ENCODE measurements at places on chromosomes 7 and 10. TPM values are rescaled to one million over a fixed set of nuclear protein-coding genes. Genes with fewer than 3 reads are reported as not detected.

The LRGUK gene
- polyA plus RNA-seq: 1.0 TPM

The TMEM184A gene
- polyA plus RNA-seq: 0.78 TPM

DNA sequence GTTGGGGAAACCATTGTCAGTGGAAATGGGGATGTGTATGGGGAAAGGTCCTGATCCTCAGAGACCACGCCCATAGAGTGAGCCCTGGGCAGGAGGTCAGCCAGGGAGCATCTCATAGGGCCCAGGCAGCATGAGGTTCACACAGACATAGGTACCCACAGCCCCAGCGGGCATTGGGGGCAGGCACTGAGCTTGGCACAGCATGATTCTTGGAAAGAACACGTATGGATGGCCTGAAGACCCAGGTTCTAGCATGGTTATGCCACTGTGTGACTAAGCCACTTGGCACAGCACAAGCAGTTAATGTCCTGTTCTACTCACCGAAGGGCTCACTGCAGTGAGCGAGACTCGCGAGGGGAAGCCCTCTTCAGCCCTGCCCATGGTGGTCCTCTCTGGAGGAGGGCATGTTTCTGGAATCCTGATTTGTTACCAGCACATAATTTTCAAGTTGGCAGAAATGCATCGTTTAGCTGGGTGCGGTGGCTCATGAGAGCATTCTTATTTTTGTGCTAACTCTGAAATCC is 125.2 kb downstream of the UBE2H start:
- no peak for DNase-seq

GRCh38 chr7:1607696-1608095 is 37.9 kb upstream of the PSMG3 start:
- DNase-seq: no peak

The WNT8B gene
- 0.10 TPM for polyA plus RNA-seq

DNA sequence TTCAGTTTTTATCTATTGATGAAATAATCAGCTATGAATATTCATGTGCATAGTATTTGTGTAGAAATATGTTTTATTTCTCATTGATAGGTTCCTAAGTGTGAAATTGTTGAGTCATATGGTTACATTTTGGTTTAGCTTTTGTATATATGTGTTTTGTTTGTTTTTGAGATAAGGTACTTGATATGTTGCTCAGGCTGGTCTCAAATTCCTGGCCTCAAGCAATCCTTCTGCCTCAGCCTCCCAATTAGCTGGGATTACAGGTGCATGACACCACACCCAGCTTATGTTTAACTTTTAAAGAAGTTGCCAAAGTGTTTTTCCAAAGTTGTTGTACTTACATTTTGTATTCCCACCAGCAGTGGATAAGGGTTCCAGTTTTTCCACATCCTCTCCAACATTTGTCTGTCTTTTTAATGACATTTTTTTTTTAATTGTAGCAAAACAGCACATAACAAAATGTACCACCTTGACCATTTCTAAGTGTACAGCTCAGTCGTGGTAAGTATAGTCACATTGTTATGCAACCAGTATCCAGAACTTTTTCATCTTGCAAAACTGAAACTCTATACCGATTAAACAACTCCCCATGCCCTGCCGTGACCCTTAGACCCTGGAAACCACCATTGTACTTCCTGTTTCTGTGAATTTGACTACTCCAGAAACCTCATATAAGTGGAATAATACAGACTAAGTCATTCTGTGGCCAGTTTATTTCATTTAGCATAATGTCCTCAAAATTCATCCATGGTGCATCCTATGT is 12.6 kb upstream of the UBE2D1 start:
- DNase-seq: no peak

GRCh38 chr7:73850781-73851207 is 8.5 kb upstream of the METTL27 start:
- DNase-seq: no peak

- no peak for DNase-seq
Observed at GRCh38 chr10:50379616-50380015, 128.3 kb upstream of the ASAH2 start.

DNA sequence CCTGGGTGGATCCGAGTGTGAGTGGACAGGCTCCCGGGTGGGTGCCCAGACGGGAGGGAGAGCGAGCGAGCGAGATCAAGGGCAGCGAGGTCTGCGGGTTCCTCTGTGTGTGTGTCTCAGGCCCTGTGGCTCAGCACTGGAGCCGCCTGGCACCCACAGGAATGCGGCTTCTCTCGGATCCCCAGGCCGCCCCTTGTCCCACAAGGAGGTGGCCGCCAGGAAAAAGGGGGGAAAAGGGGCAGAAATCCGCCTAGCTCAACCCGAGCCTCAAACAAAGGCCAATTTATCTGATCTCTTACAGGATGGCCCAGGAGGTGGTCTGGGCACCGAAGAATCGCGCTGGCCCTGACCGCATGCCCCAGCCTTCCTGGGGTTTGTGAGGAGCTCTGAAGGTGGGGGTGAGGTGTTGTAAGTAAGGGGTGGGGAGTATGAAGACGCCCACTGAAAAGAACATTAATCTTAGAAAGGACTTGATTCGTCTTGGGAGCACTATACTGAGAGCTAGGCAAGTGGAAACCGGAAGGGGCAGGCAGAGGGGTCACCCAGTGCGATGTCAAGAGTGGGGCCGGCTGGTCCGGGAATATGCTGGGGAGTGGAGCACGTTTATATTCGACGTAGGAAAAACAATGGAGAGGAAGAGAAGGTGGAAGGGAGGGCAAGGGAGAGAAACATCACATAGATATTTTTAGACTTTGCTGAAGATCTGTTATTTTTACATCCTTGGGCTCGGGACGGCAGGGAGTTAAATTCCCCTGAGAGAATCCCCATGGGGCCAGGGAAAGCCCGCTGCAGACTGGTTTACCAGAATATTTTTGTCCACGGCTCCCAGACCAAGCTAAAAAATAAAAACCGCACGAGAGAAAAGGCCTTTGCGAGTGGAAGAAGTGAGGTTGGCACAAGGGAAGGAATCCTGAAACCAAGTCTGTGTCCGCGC is 7.2 kb downstream of the DLX5 start:
- DNase-seq: no peak

DNA sequence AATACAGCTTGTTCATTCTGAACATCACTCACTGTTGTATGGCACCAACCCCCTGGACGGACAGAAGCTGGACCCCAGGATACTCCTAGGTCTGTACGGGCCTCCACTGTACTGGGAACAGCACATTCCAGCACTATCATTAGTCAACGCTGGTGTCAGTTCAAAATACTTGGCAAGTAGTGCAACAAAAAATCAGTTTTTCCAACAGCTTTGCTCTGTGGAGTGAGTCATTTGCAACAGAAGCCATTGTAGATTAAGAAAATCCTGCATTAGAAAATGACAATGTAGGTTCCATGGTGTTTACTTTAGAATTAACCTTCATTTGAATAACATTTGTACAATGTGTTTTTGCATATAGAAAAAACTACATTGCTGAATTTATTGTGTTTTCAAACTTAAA is 266.6 kb downstream of the HDAC9 start:
- DNase-seq: no peak

The SYT15B gene
- polyA plus RNA-seq: 0.77 TPM

DNA sequence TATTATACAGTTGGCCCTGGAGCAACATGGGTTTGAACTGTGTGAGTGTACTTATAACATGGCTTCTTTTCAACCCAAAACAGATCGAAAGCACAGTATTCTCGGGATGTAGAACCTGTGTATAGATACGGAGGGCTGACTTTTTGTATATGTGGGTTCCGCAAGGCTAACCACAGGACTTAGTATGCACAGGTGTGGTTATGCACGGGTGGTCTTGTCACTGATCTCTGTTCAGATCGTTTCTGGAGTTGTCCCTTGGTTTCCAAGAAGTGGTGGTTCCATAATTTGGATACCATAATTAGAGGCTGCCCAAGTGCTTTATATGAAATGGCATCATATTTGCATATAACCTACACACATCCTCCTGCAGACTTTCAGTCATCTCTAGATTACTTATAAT is 10.9 kb upstream of the BHLHA15 start:
- DNase-seq: no peak

- DNase-seq: no peak
Observed at GRCh38 chr10:107728807-107729206, 564.3 kb upstream of the SORCS1 start.

The GRID2IP gene
- polyA plus RNA-seq: 0.10 TPM

GRCh38 chr7:2737771-2738540 is 50.0 kb downstream of the AMZ1 start:
- no peak for DNase-seq

DNA sequence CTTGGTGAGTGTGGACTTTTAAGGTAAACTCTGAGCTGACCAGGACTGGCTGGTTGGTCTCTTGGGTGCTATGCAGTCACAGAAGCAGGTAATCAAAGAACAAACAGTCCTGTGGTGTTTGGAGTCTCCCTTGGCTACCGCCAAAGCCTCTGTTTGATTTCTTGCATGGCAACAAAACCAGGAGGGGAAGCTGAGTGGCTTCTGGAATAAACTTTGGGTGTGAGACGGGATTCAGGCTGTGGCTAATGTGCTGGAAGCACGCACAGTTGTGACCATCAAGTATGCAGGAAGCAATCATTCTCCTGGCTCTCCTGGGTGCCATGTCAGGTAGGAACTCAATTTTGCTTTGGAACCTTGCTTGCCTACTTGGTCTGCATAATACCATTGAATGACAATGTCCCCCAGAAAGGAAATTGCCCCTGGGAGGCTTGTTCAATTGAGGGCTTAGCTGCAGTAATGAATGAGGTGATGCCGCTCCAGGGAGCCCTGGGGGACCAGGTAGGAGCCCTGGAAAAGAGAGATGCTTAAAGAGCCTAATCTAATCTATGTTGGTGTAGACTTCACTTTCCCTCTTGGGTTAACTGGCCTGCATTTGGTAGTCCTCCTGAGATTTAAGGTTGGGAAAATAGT is at the start of gene CDHR3:
Gene CDHR3, plus strand, starts transcription at position 227 of the 630 bp plus-strand sequence. Its CDS starts 55 bp downstream, at position 282.
- DNase-seq: no peak

The STRA8 gene
- not detected for polyA plus RNA-seq

DNA sequence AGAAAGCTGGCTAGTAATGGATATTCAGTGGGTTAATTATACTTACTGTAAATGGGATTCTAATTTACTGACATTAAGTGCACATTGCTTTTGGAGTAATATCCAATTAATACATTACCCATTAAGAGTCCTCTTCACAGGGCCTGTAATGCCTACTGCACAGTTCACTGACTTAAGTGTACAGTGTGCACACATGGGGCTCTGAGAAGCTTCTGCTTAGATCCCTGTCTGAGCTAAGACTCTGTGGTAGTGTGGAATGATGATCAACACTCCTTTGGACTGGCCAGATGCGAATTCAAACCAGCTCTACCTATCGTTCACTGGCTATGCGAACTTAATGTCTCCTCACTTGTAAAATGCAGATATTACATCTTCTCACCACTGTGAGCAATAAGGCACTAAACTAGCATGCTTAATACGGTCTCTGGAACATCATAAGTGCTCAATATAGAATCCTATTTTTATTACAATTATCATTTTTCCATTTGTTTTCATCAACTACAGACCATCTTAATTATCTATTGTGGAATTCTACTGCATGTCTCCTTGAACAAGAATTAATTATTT is 53.8 kb upstream of the SEC61G start:
- DNase-seq: no peak

The TMEM270 gene
- not detected for polyA plus RNA-seq

The TMEM178B gene
- 0.43 TPM for polyA plus RNA-seq

DNA sequence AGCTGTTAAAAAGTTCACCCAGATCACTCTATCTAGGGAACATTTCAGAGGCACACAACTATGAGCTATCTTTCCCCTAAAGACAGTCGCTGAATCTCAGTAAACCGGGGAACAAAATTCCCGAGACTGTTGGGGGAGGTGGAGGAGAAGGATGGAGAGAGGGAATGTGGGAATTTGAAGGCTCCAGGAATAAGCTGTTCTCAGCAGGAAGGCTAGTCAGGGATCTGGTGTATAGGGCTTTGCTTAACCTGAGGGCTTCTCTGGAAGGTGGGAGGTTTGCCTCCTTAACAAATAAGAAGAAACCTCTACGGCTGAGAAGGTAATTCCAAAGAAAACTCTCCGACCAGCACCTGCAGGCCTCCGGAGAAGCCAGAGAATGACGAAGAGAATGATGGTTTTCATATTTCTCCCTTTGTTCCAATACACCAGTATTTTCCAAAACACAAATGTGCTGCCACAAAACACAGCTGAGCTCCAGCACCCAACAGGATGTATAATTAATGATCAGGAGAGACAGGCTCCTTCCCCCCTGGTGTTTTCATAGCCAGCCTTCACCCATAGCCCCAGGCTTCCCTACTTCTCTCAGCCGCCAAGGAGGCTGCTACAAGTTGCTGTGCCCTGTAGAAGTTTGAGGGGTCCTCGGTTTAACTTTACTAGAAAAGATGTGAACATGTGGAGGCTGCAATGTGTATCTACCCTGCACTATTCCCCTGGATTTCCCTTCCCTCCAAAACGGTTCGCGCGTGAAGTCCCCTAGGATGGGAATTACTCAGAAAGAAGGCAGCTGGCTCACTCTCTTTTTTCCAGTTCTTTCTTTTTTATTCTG is 2.0 kb downstream of the KCNMA1 start:
- DNase-seq: no peak

GRCh38 chr10:92268748-92269147 is 22.1 kb downstream of the CPEB3 start:
- DNase-seq: no peak

- DNase-seq: no peak
Observed at GRCh38 chr10:69569396-69569934, 3.8 kb downstream of the NEUROG3 start.

- DNase-seq: no peak
Observed at GRCh38 chr7:143356414-143357050, 6.0 kb downstream of the FAM131B start.

The HOXA3 gene
- 14.3 TPM for polyA plus RNA-seq

GRCh38 chr10:132133005-132133404 is 53.7 kb upstream of the DPYSL4 start:
- no peak for DNase-seq

- no peak for DNase-seq
Observed at GRCh38 chr10:17476073-17476472, 21.7 kb upstream of the ST8SIA6 start.

DNA sequence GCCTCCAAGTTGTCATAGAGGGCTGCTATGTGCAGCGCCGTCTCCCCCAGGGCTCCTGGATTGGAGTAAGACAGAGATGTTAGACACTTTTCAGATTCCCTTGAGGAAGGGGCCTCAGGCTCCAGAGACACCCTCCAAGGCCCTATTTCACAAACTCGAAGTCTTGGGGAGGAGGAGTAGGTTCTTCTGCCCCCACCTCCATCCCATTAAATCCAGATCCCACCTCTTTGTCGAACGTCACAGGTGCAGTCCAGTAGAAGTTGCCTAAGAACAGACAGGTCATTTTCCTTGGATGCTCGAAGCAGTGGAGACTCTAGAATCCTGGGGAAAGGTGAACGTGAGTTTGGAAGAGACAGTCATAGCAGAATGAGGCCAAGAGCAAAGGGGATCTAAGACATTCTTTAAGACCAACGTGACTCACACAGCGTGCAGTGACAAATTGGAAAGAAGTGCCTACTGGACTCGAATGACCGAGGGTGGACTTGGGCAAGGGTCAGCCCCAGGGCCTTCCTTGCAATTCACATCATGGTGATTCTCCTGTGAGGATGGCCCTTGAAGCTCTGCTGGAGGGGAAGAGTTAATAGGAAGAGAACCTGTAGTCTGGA is 3.3 kb downstream of the TRPV5 start:
- DNase-seq: no peak

Measured in forelimb muscle (tissue), 1 donor.